ENCODE measurements at places on chromosomes 2 and 18.

- DNase-seq, result no peak
Measured at GRCh38 chr2:66888791-66889631, 454.1 kb downstream of the MEIS1 start.

GRCh38 chr2:48851161-48851560 is 95.6 kb upstream of the LHCGR start:
- DNase-seq, result no peak

GRCh38 chr2:16325976-16326510 is 339.6 kb downstream of the CYRIA start:
- DNase-seq, result no peak

GRCh38 chr2:102336502-102336945 is 19.1 kb upstream of the IL18R1 start:
- DNase-seq, result no peak

- peak; percentile 43 for DNase-seq
Measured at GRCh38 chr2:11540148-11540995, 6.5 kb downstream of the GREB1 start.

GRCh38 chr18:58842978-58843687 is 21.5 kb upstream of the ZNF532 start:
- DNase-seq, result no peak

DNA sequence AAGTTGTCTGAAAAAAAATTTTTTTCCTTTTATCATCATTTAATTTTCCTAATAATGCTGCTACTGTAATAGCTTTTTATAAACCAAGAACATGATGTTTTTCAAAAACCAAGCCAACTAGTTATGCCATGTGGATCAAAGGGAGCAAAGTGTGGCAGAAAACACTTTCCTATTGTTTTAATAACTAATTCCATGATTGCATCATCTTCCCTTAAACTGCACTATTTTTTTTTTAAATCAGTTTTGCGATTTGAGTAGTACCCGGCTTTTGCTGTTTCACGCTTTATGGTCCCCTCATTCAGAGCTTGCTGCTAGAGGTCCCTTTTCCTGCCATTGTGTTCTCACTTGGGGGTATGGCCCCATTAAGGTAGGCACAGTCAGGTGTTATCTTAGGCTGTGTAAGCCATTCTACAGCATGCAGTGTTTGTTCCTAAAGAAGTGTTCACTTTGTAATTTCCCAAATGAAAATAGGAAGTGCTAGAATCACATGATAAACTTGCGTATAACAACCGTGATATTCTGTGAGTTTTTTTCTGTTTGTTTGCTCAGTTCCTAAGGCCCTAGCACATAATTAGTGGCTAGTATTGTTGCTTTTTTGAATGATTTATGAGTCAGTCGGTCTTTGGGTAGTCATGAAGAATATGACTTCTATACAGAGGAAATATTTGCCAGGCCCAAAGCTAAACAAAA is 225.8 kb downstream of the PTGR3 start:
- no peak for DNase-seq

DNA sequence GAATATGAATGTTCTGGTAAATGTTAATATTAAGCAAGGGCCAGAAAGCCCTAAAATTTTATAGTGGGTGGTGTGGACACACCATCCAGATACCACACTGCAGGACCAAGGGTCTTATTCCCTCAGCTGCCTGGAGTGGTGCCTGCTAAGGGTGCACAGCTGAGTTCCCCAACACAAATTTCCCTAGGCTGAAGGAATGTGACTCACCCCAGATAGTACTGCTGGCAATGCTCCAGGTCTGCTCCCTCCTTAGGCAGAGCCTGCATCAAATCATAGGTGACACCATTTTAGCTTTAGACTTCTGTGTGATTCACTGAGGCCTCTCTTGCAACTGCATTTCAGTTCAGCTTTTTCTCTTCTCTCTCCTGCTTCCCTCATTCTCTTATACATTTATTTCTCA is 321.1 kb downstream of the SATB2 start:
- DNase-seq, result no peak

DNA sequence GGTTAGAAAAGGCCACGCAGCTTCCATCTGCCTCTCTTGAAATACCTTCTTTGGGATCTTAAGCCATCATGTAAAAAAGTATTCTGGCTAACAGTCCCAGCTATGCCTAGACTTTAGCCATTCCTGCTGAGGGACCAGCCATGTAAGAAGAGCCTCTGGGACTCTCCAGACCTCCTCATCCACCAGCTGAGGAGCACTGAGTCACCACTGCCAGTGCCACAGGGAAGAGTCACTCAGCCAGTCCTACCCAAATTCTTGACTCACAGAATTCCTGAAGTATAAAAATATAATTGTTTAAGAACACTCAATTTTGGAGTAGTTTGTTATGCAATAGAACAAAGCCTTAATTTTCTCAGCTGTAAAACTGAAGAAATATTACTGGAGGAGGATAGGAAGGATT is 436.7 kb downstream of the ZEB2 start:
- no peak for DNase-seq

DNA sequence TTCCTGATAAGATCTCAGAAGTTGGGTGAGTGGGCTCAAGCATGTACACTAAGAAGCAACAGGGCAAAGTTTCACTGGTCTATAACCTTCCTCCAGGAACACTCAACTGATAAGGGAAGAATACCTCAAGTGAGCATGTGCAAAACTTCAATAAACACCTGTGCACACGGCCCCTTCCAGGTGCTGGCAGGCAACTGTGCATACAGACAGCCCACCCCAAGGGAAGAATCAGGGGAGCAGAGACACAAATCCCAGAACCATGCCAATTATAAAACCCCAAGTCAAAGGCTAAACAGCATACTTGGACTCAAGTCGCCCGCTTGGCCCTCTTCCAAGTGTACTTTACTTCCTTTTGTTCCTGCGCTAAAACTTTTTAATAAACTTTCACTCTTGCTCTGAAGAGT is 85.9 kb upstream of the RTN4 start:
- no peak for DNase-seq

- DNase-seq, result no peak
Measured at GRCh38 chr2:168452781-168453180, 3.3 kb upstream of the CERS6 start.

GRCh38 chr2:112603731-112604130 is 19.3 kb downstream of the CHCHD5 start:
- no peak for DNase-seq

GRCh38 chr2:217017456-217018252 is 157.8 kb upstream of the TNP1 start:
- DNase-seq, result peak; percentile 36

GRCh38 chr18:3782901-3783300 is 332.9 kb downstream of the TGIF1 start:
- no peak for DNase-seq
